Ascending aorta (tissue), 2 donors: ENCODE measurements at places on chromosomes 5 and 9. TPM values are rescaled to one million over a fixed set of nuclear protein-coding genes. Genes with fewer than 3 reads are reported as not detected.

The WNT8A gene
- not detected for total RNA-seq

The NDUFS6 gene
- total RNA-seq, result 29.8 TPM

The FAM221B gene
- not detected for total RNA-seq

The FNBP1 gene
- total RNA-seq, result 87.2 TPM

The SH3GL2 gene
- total RNA-seq, result not detected

The GFPT2 gene
- 25.2 TPM for total RNA-seq

The PCDHB15 gene
- 2.9 TPM for total RNA-seq

The OGN gene
- 156 TPM for total RNA-seq

The FCN2 gene
- total RNA-seq, result not detected
